ENCODE measurements at places on chromosomes 4 and X.

GRCh38 chrX:40374486-40374885, 206.3 kb upstream of the ATP6AP2 start:
- no peak for DNase-seq

- no peak for DNase-seq
Observed at GRCh38 chrX:130263016-130263415, 5.7 kb downstream of the ZNF280C start.

GRCh38 chr4:153087671-153088194, 116.5 kb upstream of the TRIM2 start:
- no peak for DNase-seq

- no peak for DNase-seq
Observed at GRCh38 chrX:46665232-46666152, 91.9 kb downstream of the CHST7 start.

- DNase-seq: no peak
Observed at GRCh38 chr4:34148322-34148908, 2095.9 kb downstream of the ARAP2 start.

GRCh38 chr4:26069218-26069617, 155.2 kb downstream of the SMIM20 start:
- DNase-seq: no peak

DNA sequence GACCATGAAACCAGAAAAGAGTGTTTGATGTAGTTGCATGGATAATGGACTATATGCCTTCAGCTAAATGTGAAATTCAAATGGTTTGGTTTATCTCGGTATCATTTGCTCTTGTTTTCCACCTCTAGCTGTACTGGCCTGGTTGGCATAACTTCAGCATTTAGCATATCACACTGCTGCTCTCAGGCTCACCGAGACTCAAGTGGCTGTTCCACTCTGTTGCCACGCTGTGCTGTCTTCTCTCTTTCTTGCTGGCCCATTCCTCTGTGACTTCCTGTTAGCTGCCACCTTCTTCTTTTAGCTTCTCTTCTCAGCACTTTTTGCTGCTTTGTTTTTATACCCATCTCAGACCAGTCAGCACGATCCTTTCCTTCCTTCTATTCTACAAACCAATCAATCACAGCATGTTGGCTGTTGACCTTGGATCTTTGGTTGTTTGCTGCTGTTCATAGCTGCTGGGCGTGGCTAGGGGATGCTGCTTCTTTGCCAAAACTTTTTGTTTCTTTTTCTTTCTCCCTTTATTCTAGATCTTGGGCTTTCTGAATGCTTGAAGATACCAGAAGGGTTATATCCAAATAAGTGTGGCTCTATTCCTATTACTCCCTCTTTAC, 24.0 kb downstream of the INTS6L start:
- no peak for DNase-seq

- DNase-seq: no peak
Observed at GRCh38 chr4:74158466-74159142, 686 bp downstream of the MTHFD2L start.

DNA sequence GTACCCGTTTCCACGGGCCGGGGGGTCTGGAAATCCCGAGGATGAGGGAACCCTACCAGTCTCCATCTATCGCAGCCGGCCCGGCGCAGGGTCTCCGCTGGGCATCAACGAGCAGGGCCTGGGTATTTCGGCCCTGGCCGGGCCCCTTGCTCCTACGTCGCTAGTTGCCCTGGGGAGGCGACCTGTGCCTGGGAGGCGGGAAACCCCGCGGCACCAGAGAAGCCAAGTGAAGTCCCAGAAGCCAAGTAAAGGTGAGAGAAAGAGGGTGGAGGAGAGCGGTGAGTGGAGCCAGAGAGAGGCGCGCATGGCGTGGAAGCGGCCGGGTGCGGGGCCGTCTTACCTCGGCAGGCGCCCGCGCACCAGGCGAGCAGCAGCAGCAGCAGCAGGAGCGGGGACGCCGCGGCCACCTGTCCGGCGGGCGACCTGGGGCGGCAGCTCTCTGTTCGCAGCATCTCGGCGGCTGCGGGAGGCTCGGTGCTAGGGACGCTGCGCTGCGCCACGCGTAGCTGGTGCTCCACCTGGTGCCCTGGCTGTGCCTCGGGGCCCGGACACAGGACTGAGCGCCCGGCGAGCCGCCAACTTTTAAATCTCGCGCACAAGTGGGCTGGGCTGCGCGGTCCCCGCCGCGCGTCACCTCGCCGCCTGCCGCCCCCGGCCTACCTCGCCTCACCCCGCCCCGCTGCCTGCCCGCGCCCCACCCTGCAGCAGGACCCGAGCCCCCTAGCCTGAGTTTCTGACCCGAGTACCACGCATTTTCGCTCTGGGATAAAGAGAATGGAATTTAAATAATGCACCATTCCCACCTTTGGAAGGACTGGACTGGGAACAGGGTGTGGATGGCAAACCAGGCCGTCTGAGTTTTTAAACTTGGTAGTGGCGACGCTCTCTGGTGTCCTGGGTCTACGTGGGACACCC, at the start of gene NMU:
TSS of gene NMU (minus strand) at position 558 of the 915 bp plus-strand sequence. CDS start at position 452, 106 bp downstream.
- DNase-seq: no peak

GRCh38 chrX:151825007-151825406, 87.7 kb upstream of the MAGEA4 start:
- no peak for DNase-seq

DNA sequence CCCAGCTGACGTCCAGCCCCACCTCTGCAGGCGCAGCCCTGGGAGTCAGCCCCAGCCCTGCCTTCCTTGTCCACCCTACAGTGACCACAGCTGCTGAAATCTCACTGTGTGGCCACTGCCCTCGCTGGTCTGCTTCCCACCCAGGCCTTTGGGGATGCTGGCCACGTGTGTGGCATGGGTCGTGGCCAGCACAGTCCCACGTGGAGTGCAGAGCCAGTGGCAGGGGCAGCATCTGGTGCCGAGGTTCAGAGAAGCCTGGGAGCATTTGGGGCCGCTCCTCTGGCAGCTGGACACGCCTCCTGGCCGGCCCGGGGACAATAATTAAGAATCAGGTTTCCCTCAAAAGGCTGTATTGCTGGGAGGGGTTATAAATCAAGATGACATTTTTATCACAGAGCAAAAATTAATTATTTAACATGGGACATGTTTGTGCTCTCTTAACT, 92.1 kb downstream of the HMX1 start:
- no peak for DNase-seq

- no peak for DNase-seq
Observed at GRCh38 chr4:124282301-124282898, 430.1 kb downstream of the ANKRD50 start.

- DNase-seq: no peak
Observed at GRCh38 chr4:173346074-173346473, 11.9 kb upstream of the HMGB2 start.

DNA sequence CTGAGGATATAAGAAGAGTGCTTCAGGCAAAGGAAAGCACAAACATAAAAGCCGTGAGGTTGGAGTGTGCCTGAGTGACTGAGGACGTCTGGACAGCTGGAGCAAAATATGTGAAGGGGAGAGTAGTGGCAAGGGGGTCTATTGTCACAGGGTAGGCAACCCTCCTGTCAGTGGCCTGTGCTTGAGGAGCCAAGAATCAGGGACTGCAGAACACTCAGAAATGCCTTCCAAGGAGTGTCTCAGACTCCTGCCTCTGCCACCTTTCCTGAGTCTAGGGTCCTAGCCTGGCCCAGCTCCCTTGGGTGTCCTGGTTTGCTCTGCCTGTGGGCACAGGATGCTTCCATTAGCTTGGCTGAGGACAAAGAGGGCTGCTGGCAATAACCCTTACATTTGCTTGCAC, 152.5 kb upstream of the PJA1 start:
- no peak for DNase-seq

DNA sequence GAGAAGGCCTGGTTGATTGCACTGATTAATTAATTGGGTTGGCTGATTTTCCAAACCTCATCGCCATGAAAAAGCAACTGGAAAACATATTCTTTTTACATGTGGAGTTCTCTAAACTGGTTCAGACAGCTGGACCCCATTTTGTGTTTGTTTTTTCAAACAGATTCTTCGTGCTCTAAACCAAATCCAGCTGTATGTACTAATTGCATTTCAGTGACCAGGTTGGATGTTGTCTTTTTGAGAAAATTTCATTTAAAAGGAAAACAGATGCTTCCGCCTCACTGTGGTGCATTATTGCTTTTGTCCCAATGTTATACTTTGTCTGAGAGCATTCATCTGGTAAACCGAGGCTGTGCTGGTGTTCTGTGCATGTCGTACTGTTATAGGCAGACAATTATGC, 67.8 kb upstream of the LNX1 start:
- DNase-seq: no peak

DNA sequence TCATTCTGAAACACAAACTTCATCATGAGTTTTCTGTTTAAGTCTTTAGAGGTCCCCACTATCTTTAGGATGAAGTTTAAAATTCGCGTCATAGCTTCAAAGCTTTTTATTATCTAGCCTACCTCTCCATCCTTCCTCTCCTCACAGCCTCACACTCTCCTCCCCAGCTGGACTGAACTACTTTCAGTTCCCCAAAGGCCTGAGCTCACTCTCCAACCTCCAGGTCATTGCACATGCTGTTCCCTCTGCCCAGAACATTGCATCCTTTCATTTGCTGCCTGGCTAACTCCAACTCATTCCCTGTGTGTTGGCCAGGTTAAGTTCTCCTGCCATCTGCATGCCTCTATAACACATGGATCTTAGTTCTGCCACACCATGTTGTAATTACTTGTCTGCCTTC, 2.9 kb upstream of the OTUD5 start:
- DNase-seq: no peak

GRCh38 chrX:40013266-40014195, 84.2 kb downstream of the BCOR start:
- no peak for DNase-seq

DNA sequence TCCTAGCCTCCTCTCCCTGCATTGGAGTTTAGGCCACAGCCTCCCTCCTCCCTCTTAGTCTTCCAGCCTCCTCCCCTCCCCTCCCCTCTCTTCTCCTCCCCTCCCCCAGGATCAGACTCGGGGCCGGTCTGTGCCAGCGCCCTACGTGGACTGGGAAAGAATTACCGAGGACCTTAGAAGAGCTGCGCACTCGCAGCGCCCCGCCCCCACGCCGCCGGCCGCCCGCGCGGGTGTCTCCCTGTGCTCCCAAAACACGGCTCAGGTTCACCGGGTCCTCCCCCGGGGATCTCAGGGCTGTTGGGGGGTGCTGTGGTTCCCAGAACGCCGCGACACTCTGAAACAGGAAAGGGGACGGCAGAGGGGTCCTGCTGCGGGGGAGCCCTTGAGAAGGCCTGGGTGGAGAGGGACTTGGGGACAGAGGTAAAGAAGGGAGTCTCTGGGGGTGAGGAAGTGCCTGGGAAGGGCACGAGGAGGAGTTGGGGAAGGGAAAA, 122.3 kb upstream of the TBL1X start:
- peak; percentile 38 for DNase-seq

DNA sequence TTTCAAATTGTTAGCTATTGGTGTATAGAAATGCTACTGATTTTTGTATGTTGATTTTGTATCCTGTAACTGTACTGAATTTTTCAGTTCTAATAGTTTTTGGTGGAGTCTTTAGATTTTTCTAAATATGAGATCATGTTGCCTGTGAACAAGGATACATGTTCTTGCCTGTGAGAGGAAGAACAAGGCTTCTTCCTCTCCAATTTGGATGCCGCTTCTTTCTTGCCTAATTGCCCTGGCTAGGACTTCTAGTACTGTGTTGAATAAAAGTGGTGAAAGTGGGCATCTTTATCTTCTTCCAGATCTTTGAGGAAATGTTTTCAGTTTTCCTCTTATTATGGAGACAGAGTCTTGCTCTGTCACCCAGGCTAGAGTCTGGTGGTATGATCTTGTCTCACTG, 16.2 kb upstream of the NAP1L5 start:
- no peak for DNase-seq

DNA sequence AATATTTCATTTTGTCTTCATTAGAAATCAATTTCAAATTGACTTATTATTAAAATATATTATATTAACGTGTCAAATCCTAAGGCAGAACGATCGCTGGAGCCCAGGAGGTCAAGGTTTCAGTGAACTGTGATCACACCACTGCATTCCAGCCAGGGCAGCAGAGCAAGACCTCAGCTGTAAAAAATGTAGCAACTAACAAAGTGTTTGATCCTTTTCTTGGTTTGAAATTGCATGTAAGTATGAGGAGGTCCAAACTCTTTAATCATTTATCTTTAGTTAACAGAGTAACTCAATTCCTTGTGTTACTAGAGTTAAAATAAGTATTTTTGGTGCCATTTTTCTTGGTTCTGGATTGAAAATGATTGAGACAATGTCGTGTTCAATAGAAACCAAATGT, 1033.9 kb downstream of the NLGN4X start:
- DNase-seq: no peak

- no peak for DNase-seq
Observed at GRCh38 chrX:126170720-126171119, 4.6 kb upstream of the DCAF12L2 start.

- no peak for DNase-seq
Observed at GRCh38 chr4:112908511-112908910, 140.9 kb upstream of the ANK2 start.

DNA sequence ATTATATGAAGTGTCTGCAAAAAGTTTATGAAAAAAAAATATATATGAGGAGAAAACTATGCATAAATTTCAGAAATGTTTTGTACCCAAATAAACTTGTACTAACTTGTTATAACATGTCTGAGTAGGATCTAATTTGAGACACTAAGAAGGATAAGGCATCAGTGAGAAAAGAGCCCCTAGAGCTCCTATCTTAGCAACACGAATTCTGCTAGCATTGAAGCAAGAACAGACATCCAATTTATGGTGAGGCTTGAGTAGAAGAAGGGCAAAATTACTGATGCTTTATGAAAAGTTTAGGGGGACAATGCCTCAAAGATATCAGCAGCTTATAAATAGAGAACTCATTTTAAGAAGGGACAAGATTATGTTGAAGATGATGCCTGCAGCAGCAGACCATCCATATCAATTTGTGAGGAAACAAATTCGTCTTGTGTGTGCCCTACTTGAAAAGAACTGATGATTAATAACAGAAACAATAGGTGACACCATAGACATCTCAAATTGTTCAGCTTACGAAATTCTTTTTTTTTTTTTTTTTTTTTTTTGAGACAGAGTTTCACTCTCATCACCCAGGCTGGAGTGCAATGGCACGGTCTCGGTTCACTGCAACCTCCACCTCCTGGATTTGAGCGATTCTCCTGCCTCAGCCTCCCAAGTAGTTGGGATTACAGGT, 35.7 kb upstream of the ADAM29 start:
- DNase-seq: no peak

- no peak for DNase-seq
Observed at GRCh38 chr4:71214578-71214977, 124.2 kb upstream of the SLC4A4 start.

All from activated T-helper 1 cell treated with anti-CD3 and anti-CD28 coated beads, Interleukin-2, amount 50 U/mL, for 16 hours (primary cell).